ENCODE measurements at places on chromosomes 16 and 17.

DNA sequence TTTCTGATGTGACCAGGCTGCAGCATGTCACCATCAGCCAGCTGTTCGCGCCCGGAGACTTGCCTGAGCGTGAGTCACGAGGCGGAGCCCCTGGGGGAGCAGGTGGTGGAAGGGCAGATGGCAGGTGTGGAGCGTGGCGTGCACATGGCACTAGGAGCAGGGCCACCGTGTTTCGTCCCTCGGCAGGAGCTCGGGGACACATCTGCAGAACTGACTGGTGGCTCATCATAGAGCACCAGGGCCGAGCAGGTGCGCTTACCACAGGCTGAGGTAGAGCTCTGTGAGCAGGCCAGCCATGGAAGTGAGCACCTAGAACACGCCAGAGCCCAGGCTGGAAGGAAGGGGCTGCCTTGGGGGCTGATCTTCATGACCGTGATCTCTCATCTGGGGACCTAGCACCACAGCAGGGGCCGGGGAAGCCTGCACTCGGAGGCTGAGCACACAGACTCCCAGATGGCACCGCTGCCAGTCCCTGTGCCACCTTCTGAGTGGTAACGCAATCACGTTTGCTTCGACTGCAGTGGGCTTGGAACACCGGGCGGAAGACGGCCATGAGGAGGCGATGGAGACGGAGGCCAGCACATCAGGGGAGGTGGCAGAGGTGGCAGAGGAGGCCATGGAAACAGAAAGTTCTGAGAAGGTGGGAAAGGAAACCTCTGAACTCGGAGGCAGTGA, 61.8 kb upstream of the ENDOV start:
- no peak for DNase-seq

- DNase-seq, result no peak
Measured at GRCh38 chr16:27768651-27769272, 218.8 kb downstream of the KATNIP start.

DNA sequence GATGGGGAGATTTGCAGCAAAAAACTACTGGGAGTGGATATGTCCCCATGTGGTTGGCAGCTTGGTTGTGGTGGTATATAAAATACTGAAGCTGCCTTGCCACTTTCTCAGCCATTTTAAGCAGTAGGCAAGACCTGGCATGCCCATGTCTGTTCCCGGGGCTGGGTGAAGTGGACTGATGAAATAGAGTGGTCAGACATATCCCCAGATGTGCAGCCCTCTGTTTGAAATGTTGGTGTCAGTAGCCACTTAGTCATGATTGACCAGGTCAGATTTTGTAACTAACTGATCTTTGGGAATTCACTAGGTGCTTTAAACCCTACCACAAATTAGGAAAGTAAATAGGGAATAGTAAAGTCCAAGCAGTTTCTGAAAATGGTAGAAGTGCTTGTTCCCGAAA, 151.6 kb downstream of the PHKB start:
- DNase-seq, result no peak

GRCh38 chr17:52064791-52065211, 93.7 kb downstream of the CA10 start:
- no peak for DNase-seq

DNA sequence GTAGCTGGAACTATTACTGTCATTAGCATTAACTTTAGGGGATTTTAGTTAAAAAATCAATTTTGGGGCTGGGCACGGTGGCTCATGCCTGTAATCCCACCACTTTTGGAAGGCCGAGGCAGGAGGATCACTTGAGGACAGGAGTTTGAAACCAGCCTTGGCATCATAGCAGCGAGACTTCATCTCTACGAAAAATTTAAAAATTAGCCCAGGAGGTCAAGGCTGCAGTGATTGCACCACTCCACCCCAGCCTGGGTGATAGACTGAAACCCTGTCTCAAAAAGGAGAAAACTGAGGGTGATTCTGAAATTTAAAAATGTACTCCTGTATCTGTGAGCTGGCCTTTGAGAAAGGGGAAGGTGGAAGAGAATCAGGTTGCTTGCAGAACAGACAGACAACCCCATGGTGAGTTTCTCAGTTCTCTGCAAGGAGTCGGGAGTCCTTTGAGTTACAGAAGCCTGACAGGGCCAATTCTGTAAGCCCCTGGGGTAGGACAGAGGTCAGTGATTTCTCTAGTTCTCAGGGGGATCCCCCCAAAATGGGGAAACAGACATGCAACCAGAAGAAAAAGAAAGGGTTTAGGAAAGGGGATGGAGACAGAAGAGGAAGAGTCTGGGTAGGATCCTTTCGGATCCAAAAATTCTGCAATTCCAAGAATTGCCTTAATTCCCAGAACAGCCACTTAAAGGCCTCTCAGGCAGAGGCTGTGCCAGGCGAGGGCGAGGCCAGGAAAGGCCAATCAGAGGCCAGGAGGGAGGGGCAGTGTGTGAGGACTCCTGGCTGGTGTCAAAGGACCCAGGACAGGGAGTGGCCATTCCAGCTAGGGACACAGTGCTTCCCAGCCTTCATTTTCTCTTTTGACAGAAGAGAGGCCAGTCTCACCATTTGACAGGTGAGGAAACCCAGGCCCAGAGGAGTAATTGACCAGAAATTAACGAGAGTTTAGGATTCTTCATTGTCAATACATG, 6.7 kb downstream of the NUPR1 start:
- no peak for DNase-seq

DNA sequence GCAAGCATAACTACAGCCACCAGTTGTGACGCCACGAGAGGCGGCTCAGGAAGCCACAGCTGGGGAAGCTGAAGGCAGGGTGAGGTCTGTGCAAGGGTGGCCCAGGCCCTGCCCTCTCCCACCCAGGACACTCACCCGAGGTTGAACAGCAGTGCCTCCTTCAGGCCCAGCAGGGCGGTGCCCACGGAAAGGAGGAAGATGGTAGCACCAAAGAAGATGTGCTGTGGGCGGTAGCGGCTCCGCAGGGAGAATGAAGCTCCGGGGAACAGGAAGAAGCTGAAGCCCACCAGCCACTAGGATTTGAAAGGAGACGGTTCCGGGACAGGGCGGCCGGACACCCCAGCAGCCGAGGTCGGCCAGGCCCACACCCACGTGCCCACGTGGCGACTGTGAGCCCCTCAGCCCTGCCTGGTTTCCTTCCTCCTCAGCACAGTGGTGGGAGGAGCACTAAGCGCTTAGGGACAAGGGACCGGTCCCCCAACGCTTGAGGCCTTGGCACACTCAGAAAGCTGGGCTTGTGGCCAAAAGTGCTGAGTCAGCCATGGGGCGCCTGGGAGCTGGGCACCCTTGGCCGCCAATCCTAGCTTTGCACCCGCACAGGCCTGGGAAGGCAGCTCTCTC, 11.0 kb downstream of the CYB561 start:
- peak; percentile 93 for DNase-seq

DNA sequence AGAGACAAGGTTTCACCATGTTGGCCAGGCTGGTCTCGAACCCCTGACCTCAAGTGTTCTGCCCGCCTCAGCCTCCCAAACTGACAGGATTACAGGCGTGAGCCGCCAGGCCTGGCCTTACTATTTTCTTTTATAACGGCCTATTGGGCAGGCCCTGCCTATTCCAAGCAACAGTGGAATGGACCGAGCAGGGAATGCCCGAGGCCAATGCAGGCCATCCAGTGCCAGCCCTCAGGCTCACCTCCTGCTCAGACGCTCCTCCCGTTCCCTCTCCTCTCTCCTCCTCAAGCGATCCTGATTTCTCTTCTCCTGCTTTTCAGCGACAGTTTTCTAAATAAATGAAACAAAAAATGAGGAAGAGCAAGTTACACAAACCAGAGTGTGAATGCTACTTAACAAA, 12.4 kb downstream of the HBQ1 start:
- no peak for DNase-seq

- DNase-seq, result no peak
Measured at GRCh38 chr17:81684442-81684911, 666 bp downstream of the HGS start.

DNA sequence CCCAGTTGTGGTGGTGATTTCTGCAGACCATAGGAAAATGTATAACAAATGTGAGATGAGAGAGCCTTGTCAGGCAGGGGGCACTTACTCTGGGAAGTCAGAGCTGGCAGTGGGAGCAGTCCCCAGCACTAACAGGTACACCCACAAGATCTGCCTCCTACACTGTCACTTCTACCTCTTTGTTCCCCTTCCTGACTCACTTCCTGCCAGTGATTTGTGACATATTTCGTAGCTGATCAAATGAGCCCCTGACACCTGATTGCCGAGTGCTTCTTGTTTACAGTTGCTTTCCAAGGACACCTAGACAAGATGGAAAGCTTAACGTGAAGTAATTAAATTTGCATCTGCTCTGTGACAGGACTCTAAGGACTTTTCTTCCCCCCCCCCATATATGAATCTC, 40.5 kb downstream of the FTO start:
- DNase-seq, result no peak

- peak; percentile 85 for DNase-seq
Measured at GRCh38 chr16:3149630-3150345, 15.0 kb downstream of the ZNF213 start.

- DNase-seq, result no peak
Measured at GRCh38 chr16:72083778-72084404, 9.5 kb downstream of the TXNL4B start.

- DNase-seq, result no peak
Measured at GRCh38 chr16:66287416-66287815, 79.1 kb upstream of the CDH5 start.

DNA sequence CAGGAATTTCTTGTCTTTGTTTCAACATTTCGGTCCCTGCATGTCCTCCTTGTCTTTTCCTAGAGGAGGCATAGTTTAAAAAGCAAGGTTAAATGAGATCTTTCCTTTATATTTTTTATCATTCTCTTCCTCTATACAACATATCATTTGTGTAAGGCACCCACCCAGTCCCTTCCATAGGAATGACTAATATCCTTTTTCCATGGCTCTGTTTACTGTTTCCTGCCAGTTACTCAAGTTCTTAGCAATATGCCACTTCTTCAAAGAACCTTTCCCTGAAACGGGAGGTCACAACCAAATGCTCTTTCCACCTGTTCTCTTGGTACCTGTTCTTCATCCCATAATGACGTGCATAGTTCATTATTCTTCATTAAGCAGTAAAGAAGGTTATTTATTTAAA, 1237.1 kb upstream of the GOT2 start:
- no peak for DNase-seq

- peak; percentile 78 for DNase-seq
Measured at GRCh38 chr16:89798832-89799370, 17.5 kb downstream of the FANCA start.

DNA sequence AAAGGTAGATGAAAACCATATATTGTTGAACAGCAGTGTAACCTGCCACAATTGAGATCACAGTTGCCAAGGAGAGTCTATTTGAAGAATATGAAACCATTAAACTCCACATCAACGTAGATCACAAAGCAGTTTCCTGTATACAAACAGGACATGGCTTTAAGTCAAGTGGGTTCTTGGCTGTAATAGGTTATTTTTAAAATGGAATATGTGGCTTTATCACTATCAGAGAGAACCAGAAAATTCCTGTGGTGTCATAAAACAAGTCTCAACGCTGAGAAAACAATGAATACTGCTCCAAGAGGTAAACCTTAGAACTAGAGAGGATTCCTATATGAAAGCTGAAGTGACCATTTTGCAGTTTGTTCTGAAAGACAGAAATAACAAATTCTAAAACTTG, 999.7 kb downstream of the CDH11 start:
- no peak for DNase-seq

DNA sequence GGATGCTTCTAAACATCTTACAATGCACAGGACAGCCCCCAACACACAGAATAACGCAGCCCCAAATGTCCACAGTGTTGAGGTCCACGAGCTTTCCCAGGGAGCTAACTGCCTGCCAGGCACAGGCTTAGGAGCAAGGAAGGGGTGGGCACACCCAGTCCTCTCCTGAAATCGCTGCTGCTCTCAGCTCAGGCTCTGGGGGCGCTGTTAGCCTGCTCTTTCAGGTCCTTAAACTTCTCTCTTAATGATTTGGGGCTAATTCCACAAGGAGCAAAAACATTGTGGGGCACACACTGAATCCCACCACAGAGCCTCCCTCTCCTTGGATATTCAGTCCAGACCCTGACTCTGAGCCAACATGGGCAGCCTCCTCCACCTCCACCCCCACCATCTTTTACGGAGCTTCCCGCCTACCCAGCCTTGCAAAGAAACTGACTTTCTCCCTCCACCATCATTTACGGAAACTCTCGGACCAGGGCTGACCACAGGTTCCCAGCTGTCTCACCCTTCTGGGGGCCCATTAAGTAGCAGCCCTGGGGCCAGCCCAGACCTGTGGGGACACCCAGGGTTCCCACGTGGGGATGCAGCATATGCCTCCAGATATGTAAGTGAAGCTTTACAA, 1.1 kb downstream of the CD300H start:
- peak; percentile 65 for DNase-seq

All from BE2C (cell line).